ENCODE measurements at places on chromosomes 16 and 17.
A peak's percentile ranks its signal among the peaks of the same experiment; 100 is the strongest.

DNA sequence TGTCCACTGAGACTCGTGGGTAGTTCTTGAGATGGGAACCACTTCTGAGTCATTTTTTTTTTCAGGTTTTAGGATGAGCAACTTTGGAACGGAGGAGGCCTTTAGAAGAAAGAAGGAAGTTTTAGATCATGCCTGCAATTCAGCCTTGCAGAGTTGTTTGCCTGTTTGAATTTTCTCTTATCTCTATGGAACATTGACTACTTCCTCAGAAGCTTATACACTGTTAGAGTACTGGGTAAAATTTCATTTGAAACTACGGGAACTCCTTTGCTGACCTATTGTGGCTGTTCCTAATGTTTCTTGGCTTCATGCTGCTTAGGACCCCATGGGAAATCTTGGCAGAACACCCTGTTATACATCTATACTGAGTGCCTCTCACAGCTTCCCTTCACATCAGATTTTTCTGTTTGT, 70.8 kb downstream of the MAP2K6 start:
- DNase-seq, result no peak

- no peak for DNase-seq
These were observed 7.0 kb downstream of the EFTUD2 start for GRCh38 chr17:44892250-44892649.

DNA sequence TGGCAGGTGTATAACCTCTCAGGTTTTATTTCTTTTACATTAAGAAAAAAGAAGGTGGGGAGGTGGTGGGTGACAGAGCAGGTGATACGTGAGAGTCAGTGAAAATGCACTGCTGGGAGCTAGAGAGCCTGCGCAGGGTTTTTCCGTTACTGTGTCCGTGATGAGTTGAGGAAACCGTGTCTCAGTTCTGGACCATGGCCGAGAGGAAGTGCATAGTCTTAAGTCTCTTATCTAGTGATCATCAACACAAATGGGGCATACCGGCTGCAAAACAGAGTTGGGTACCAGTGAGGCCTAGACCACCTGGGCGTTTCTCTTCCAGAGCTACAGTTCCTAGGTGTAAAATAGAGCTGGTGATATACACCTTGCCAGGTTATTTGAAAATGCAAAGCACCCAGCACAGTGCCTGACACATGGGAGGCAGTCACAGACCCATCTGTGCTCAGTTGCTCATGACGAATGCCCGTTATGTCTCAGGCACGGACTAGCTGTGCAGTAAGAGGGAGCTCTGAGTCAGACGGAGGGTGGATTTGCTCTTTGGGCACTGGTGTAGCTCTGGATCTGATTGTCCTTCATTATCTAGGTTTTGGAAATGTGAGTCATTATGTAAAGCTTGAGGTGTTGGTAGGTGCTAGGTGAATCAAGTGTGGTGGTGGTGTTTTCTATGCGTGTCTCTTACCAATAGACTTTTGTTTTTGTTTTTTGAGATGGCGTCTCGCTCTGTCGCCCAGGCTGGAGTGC, 60.9 kb downstream of the RPTOR start:
- no peak for DNase-seq

- DNase-seq, result no peak
These were observed 40.0 kb upstream of the RBFOX3 start for GRCh38 chr17:79650861-79651260.

DNA sequence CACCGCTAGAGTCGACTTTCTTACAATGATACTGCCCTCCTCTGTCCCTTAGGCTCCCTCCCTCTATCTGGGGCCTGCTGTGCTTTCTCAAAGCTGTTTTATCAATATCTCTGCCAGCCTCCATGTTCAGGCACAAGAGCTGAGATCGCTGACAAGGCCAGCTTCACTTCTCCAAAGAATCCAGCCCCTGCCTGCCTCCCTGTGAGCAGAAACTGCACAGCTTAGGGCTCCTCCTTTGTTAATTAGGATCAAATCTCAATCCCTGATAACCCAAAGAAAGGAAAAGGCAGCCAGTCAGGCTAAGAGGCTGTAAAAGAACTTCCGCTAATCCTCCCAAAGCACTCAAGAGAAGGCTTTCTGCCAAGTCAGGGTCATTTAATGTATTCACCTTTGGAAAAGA, 616.0 kb upstream of the CDH11 start:
- no peak for DNase-seq

GRCh38 chr17:43813386-43813785, 19.6 kb downstream of the MPP3 start:
- DNase-seq, result no peak

DNA sequence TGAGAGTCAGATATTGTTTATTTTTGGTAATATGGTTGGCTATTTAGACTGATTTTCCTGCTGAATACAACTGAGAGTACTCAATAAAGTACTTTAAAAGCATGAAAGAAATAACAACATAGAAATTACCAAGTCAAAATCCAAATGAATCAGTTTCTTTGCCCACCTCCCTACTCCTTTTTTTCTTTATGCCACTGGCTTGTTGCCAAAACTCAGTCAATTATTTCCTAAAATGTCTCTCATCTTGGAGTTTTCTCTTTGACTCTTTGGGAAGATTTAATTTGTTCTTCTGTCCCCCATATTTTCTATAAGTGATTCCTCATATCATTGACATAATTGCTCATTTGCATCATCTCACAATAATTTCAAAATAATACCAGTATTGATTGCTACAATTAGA, 2.6 kb upstream of the OMG start:
- DNase-seq, result no peak

- DNase-seq, result peak; percentile 86
These were observed 3.7 kb downstream of the NOL3 start for GRCh38 chr16:67173808-67174705.

DNA sequence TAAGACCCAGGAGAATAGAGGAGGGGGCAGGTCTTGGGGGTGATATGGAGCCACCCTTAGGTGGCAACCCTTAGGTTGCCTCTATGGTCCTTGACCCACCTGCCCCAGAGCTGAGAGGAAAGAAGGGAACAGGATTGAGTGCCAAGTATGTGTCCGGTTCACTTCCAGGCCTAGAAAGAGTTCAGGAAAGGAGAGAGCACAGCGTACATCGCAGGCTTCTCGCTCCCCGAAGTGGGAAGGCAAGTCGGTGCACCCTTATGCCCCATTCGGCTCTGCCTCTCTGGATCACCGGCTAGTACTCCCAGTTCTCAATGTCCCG, 631 bp downstream of the SP6 start:
- DNase-seq, result no peak

GRCh38 chr16:15925631-15926030, 23.8 kb upstream of the ABCC1 start:
- DNase-seq, result no peak

DNA sequence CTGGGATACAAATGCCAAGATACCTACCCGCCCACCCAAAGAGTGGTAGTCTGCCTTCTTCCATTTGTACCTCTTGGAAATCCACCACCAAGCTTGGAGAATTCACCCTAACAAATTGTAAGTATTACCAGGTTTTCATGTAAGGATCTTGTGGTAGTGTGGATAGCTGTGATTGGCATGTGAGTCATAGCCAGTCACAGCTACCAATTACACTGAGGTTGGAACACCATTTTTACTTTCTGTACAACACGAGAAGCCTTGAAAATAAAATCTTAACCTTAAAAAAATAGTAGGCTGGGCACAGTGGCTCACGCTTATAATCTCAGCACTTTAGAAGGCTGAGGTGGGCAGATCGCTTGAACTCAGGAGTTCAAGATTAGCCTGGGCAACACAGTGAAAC, 18.5 kb upstream of the SLC35G3 start:
- DNase-seq, result no peak

DNA sequence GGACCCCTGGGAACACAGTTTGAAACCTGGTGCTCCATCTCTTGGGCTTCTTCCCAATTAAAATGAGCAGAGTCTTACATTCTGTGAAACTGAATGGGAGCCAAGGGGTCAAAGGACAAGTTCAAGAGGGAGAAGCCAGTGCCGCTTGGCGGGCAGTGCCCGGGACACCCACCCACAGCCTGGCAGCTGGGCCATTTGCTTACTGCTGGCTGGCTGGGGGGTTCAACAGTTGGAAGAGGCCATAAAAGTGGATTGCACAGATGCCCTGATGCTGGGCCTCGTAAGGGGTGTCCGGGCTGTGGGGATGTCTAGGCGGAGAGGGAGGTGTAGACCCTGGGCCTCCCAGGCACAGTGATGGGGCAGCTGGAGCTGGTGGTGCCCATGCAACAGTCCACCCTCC, 52.1 kb downstream of the CMIP start:
- no peak for DNase-seq

GRCh38 chr17:9237661-9238301, 216.5 kb downstream of the NTN1 start:
- DNase-seq, result no peak

DNA sequence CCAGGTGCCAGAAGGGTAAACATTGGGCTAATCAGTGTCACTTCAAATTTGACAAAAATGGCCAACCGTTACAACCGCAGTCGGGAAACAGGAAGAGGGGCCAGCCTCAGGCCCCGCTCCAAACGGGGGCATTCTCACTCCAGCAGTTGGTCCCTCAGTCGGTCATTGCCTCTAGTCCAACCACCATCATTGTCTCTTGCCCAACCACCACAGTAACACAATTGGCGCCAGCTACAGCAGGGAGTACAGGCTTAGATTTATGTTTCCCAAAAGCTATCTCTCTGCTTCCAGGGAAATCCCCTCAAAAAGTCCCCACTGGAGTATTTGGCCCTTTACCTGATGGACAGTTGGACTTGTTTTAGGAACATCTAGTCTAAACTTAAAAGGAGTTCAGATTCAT, 20.3 kb downstream of the ALOX15B start:
- no peak for DNase-seq

DNA sequence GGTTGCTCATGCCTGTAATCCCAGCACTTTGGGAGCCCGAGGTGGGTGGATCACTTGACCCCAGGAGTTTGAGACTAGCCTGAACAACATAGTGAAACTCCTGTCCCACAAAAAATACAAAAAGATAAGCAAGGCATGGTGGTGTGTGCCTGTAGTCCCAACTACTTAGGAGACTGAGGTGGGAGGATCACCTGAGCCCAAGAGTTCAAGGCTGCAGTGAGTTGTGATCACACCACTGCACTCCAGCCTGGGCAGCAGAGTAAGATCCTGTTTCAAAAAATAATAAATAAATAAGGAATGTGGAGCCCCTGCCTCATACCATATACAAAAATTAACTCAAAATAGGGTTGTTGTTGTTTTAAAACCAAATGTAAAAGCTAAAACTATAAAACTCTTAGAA, 26.2 kb upstream of the CORO1A start:
- no peak for DNase-seq

DNA sequence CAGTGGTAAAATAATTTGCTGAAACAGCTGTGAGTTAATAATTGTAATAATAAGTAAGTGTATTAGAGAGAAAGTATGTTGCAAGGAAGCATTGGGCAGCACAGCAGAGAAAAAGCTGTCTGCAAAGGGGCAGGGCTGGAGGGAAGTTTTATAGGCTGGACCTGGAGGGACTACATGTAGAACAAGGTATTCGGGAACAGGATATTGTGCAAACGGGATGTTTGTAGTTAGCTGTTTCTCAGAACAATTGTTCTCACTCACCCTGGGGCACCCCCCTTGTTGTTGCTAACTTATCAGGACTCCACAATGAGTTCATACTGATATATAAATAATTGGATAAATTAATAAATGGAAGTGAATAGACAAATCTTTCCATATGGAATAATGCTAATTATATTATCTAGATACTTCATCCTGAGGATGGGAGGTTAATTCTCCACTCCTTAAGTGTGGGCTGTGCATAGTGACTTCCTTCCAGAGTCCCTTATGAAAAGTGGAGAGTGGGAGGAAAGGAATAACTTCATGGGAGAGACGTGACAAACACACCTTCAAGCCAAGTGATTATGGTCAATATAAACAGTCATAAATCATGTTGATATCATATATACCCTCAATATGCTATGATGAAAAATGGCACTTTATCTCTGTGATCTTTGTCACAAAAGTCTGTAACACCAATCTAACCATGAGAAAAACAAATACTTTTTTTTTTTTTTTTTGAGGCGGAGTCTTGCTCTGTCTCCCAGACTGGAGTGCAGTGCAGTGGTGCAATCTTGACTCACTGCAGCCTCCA, 85.4 kb downstream of the PPM1E start:
- DNase-seq, result no peak

DNA sequence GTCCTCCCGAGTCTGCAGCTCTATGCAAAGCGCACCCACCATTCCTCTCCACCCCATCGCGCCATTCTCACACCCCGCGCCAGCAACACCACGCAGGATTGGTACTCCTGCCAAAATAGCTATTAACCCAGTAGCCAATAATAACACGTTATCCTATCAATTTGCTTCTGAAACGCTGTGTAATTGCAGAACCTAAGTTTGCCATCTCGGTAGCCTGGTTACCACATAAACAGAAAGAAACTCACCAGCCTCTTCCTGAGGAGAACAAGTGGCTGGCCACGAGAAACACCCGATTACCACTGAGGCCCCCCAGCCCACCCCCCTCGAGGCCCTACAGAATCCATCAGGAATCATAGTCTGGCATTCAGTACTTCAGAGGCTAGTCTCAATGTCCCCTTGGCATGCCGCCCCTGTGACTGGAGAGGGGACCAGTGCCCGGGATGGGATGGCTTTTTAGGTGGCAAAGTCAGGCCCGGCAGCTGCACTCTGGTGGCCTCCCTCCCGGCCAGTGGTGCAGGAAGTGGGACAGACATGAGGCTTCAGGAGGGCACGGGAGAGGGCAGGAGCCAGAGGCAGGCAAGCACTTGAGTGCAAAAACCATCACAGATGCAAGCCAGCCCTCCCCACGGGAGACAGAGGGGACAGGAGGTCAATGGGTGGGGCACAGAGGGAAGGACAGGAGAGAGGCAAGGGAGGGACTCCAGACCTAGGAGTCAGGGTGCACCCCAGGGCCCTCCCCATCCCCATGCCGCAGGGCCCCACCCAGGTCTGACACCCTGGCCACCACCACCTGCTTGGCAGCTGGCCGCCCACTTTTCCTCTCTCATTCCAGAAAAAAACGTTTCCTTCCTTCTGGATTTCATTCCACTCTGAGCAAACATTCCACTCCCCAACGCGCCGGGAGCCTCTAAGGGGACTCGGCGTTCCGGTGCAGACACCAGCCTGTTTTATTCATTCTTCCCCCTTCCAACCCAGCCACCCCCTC, 192.5 kb downstream of the ZNF423 start:
- DNase-seq, result no peak

GRCh38 chr16:70651524-70651923, 5.2 kb downstream of the IL34 start:
- DNase-seq, result peak; percentile 30

GRCh38 chr17:38363016-38363415, 11.4 kb downstream of the SOCS7 start:
- DNase-seq, result no peak

- no peak for DNase-seq
These were observed 60.3 kb upstream of the FBXO47 start for GRCh38 chr17:39027455-39028035.
